Stimulated activated CD8-positive, alpha-beta memory T cell treated with anti-CD3 and anti-CD28 coated beads, Interleukin-4, amount 100 ng/mL, for 1 hour (primary cell): ENCODE measurements at places on chromosomes 7 and 10.

GRCh38 chr10:108362296-108362695 lies 1197.8 kb upstream of the SORCS1 start:
- no peak for DNase-seq

- DNase-seq: no peak
Measured at GRCh38 chr7:37732888-37733287, 49.3 kb downstream of the GPR141 start.

GRCh38 chr7:39952374-39952773 lies 2.3 kb downstream of the CDK13 start:
- no peak for DNase-seq

DNA sequence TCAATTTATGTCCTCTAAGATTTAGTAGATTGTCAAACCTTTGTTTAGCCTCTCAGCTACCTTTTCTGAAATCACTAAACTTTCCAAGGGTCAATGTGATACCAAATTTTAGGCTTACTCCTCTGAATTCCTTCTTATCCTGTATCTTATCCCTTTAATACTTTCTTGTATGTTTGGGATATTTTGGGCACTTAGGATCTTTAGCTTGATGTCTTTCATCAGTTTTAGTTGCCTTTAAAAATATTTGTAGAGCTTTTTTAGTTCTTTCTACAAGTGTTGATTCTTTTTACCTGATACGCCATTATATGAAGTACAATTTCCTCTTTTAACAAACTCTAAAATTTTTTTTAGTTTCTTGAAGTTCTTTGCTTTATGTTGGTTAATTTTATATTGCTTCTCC lies 30.7 kb upstream of the HDAC9 start:
- DNase-seq: no peak

- DNase-seq: no peak
Measured at GRCh38 chr7:38630720-38631673, at the start of gene AMPH. Gene AMPH (minus strand): TSS chr7:38631373. CDS start chr7:38631351, 22 bp downstream.

DNA sequence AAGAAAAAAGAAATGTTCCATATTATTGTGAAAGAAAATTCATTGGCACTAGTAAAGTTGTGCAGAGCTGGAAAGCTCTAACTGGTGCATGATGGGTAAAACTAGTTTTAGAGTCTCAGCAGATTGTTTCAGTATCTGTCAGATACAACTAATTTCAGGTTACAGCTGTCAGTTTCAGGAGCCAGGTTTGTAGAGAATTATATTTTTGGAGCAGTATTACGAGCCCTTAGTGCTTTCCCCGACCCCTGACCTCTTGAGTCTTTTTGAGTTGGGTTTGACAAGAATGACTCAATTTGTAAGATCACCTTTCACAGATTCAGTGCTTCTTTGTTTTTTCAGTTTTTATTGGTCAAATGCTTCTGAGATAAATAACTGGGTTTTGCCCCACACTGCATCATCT lies 366.4 kb upstream of the PLXDC2 start:
- no peak for DNase-seq

GRCh38 chr7:42236266-42236975 lies 588 bp downstream of the GLI3 start:
- no peak for DNase-seq

DNA sequence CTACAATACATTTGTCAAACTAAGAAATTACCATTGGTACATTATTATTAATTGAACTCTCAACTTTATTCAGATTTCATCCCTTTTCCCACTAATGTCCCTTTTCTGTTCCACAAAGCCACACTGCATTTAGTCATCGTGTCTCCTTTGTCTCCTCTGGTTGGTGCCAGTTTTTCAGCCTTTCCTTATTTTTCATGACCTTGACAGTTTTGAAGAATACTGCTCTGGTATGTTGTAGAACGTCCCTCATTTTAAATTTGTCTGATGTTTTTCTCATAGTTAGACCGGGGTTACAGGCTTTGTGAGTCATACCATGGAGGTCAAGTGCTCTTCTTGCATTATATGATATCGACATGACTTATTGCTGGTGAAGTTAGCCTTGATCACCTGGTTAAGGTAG lies 173.3 kb upstream of the AGK start:
- DNase-seq: no peak

- no peak for DNase-seq
Measured at GRCh38 chr7:138077809-138078208, 1.6 kb downstream of the AKR1D1 start.

- no peak for DNase-seq
Measured at GRCh38 chr10:84226616-84227015, 1.3 kb upstream of the LRIT2 start.

- no peak for DNase-seq
Measured at GRCh38 chr10:89164920-89165319, 42.2 kb downstream of the CH25H start.

DNA sequence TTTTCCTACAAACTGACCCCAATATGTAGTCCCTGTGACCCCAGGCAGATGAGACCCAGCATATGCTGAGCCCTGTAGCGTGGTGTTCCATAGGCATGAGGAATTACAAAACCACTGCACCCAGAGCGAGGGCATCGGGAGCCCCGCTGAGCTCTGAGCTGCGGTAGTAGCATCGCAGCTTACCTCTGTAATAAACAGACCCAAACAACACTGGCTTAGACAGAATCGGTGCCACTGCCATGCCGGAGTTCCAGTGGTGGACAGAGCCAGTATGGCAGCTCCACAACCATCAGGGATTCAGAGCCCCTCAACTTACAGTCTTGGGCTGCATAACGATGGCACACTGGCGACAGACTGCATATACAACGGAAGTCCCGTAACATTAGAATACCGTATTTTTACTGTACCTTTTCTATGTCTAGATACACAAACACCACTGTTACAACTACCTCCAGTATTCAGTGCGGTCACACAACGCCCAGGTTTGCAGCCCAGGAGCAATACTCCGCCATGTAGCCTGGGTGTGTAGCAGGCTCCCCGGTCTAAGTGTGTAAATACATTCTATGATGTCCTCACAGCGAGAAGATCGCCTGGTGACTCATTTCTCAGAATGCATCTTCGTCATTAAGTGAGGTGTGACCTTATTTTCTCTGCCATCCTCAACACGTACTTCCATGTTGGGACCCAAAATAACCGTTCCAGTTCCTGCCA lies 68.8 kb downstream of the PROSER2 start:
- DNase-seq: no peak

GRCh38 chr10:60502621-60503020 lies 112.9 kb upstream of the ANK3 start:
- DNase-seq: no peak

DNA sequence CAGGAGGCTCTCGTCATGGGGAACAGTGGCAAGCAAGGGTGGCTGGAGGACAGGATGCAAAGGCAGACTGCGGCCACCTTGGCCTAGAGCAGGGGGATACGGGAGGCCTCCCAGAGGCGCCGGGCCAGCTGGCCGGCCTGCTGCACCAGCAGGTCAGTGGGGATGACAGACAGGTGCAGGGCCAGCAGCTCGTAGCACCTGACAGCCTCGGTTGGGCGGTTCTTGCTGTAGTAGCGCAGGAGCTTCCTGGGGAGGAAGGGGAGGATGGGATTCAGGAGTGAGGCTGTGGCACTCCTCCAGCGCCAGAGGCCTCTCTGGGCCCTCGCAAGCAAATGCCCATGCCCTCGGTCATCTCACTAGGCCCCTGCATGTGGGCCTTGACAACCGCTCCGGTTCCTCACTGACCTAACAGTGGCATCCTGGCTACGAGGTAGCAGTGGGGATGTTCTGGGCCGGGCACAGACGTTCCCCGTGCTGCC lies 2.5 kb upstream of the PYROXD2 start:
- no peak for DNase-seq

- DNase-seq: no peak
Measured at GRCh38 chr7:80496586-80496985, 15.3 kb downstream of the GNAT3 start.

DNA sequence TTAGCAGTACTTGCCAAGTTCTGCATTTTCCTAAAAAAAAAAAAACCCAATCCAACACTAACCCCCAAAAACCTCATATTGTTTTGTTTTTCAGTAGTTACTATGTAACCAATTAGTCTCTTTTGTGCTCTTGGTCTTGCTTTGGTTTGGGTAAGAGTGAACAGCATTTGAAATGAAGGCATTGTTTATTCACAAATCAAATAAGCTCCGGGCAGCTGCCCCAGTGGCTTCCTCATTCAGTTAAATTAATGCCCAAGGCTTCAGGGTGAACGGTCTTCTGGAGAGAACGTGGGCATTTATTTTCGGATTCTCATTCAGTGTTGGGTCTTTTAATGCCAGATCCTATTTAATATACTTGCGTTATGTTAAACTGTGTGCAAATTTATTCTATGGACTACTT lies 108.7 kb downstream of the GFRA1 start:
- DNase-seq: no peak

GRCh38 chr7:50283731-50284130 lies 20.8 kb upstream of the IKZF1 start:
- no peak for DNase-seq

DNA sequence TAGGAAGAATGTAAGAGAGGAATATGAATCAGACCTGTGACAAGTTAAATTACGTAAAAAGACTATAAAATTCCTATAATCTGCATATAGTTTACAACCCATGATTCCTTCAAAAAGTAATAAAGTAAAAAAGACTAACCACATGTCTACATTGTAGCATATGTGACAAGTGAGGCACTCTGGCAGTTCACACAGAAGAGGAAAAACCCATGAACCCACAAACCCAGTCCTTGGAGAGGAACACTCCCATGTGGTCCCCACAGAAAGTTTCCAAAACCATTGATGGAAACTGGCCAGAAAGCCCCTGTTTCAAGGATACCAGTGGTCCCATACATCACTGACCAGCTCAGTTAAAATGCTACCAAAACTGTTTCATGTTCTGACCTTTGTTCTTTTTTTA lies 15.7 kb downstream of the KDM7A start:
- no peak for DNase-seq

- DNase-seq: no peak
Measured at GRCh38 chr7:112167147-112167546, 39.1 kb downstream of the DOCK4 start.

- DNase-seq: no peak
Measured at GRCh38 chr10:112304267-112304859, 21.2 kb downstream of the TECTB start.

- no peak for DNase-seq
Measured at GRCh38 chr10:51874131-51874530, 174.7 kb upstream of the CSTF2T start.

DNA sequence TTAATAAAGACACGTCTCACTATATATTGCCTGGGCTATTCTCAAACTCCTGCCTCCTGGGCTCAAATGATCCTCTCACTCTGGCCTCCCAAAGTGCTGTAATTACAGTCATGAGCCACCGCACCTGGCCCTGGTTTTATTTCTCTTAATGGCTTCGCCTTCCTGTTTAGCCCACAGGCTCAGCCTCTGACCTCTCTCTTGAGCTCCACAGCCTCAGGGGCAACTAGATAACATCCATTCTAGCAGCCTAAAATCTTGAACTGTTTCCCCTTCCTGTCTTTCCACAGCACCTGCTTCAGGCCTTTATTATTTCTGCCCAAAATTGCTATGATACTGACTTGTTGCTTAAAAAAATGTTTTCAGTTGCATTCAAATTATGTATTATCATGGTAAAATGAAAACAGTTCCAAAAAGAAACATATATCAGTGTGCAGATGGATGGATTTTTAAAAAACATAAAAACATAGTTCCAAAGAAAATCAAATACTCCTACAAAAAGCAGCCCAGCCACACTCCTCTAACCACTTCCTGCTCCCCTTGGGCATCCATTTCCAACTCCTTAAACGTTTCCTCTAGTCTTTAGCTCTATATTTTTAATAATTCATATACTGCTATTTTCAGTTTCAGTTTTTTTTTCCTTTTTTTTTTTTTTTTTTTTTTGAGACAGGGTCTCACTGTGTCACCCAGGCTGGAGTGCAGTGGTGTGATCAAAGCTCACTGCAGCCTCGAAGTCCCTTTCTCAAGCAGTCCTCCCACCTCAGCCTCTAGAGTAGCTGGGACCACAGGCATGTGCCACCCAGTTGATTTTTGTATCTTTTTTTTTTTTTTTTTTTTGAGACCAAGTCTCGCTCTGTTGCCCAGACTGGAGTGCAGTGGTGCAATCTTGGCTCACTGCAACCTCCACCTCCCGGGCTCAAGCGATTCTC lies 5.1 kb upstream of the BAZ1B start:
- DNase-seq: no peak

- no peak for DNase-seq
Measured at GRCh38 chr7:116159711-116160110, 50.6 kb upstream of the TES start.

GRCh38 chr10:73635781-73636180 lies 5.5 kb downstream of the MYOZ1 start:
- DNase-seq: no peak

DNA sequence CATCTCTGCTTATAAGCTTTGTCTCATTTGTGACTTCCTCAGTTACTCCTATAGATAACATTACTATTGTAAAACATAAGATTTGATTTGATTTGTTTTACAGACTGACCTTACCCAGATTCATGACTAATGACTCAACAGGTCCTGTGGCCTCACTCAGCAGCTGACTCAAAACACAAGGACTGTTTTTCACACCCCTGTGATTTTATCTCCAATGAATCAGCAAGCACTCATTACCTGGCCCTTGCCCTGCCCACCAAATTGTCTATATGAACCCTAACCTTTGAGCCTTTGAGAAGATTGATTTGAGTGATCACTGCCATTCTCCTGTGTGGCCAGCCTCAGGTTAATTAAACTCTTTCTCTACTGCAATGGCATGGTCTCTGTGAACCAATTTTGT lies 1064.6 kb upstream of the LRRTM3 start:
- DNase-seq: no peak

- DNase-seq: no peak
Measured at GRCh38 chr7:2604608-2605174, 27.1 kb upstream of the TTYH3 start.
